ENCODE measurements at places on chromosomes 2 and 18.

DNA sequence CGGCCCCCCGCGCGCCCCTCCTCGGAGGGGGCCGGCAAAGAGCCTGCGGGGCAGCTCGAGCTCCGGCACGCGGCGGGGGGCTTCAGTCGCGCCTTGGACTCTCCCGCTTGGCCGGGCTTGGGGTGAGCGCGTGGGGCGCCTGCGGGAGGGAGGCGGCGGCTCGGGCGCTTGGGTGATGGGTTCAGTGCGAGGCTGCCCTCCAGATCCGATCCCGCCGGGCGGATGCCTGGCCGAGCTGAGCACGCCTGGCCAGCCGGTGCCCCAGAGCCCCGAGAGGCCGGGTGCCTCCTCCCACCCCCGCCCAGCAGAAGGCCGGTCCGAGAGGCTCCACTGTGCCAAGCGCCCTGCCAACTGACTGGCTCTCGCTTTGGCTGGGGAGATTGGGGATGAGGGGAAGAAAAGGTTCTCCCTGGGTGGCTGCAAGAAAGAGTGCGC, 273 bp upstream of the NXPH2 start:
- DNase-seq: no peak

- DNase-seq: no peak
Measured at GRCh38 chr2:74051504-74051903, 66.8 kb downstream of the TET3 start.

DNA sequence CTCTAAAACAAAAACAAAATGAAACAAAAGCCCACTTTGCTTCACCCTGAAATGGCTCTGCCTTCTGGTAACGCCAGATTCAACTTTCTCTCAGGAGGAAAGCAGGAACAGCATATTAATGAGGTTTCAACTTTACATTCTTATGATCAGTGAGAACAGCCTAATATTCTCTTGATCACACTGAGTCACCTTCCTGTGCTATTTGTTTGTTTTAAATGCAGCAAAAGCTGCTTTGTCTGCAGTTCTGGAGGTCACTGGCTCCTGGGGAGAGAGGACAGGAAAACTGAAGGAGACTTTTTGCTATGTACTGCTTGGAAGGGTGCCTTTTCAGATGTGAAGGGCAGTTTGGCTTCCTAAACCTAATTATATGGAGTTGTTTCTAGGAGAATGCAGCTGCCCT, 48.1 kb downstream of the MAIP1 start:
- no peak for DNase-seq

GRCh38 chr2:24886126-24886501, 33.9 kb downstream of the ADCY3 start:
- DNase-seq: no peak

GRCh38 chr2:113175042-113175628, 1.4 kb downstream of the PSD4 start:
- DNase-seq: peak; percentile 88
